Activated CD4-positive, CD25-positive, alpha-beta regulatory T cell treated with anti-CD3 and anti-CD28 coated beads, Interleukin-2, amount 50 U/mL, for 16 hours (primary cell): ENCODE measurements at places on chromosomes 2 and 18.

GRCh38 chr2:136718273-136718672 lies 47.1 kb upstream of the THSD7B start:
- no peak for DNase-seq

- no peak for DNase-seq
Measured at GRCh38 chr2:8570637-8571036, 111.2 kb upstream of the ID2 start.

DNA sequence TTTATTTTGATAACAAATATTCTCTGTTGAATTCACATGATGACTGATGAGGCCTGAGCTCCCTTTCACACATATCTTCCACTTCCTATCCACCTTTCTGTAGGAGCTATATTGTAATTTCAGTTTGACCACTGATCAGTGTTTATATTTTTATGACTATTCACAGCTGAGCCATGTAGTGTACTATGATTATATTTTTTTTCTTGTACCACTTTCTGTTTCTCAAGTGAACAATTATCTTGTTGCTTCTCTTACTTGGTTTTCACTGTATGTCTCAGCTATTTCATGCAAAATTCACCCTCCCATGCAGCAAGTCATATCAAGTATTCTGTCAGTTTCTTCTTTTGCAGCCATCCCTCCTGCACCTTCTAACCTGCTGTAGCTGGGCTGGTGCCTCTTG lies 78.4 kb downstream of the TMEM247 start:
- DNase-seq = no peak

- no peak for DNase-seq
Measured at GRCh38 chr18:79416022-79416676, 20.4 kb downstream of the NFATC1 start.

- no peak for DNase-seq
Measured at GRCh38 chr2:43462866-43463641, 132.8 kb downstream of the THADA start.

- DNase-seq = no peak
Measured at GRCh38 chr2:193566886-193567285, 1372.2 kb upstream of the TMEFF2 start.

DNA sequence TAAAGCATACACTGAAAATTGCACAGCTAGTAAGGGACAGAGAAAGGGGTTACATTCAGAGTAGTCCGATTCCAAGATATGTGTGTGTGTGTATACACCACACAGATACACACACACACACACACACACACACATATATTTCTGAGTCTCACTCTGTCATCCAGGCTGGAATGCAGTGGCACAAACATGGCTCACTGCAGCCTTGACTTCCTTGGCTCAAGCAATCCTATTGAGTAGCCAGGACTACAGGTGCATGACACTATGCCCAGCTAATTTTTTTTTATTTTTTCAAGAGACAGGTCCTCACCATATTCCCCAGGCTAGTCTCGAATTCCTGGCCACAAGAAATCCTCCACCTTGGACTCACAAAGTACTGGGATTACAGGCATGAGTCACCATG lies 68.1 kb upstream of the ITPRID2 start:
- no peak for DNase-seq

DNA sequence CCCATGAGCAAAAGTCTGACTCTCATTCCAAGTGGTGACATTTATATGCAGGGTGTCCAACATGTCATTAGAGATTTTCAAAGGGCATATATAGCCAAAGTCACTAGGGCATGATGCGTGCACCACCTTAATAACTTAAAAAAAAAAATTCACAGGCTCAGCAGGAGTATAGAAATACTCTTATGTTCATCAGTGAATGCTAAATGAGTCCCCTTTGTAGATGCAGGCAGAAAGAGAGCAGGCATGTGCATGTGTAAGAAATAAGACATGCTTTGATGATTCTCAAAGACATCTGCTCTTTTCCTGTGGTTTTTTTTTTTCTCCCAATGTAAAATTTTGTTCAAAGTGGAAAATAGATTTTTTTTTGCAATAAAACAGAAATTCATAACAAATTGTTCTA lies 112.3 kb upstream of the AQP4 start:
- DNase-seq = no peak

- DNase-seq = no peak
Measured at GRCh38 chr2:11680182-11680900, 10.3 kb upstream of the NTSR2 start.

GRCh38 chr2:46167406-46167805 lies 129.8 kb upstream of the EPAS1 start:
- no peak for DNase-seq

DNA sequence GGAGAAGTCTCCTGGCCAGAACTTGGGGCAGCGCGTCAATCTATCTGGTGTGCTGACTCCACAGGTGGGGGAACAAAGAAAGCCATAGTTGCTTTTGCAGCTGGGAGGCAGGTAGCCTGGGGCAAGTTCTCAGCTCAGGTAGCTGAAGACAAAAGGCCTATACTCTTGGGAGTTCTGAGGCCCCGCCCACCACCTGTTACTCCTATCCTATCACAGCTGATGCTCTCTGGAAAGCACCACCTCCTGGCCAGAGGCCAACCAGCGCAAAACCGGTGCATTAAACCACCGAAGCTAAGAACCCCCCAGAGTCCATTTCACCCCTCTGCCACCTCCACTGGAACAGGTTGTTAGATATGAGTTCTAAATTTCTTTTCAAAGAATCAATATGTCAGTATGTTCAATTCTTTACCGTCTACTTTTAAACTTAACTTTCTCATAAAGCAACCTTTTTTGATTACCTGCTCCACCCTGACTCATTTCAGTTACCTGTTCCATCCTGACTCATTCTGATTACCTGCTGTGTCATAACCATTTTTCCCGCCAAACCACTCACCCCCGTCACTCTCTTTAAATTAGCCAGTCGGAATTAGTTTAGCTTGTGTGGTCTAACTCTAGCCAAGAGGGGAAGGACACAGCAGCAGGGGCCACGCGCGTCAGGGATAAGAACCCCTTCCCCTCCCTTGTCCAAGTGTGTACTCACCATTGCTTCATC lies 43.4 kb downstream of the UPP2 start:
- no peak for DNase-seq

- no peak for DNase-seq
Measured at GRCh38 chr2:109208951-109209335, 79.9 kb downstream of the SH3RF3 start.
